DND-41 (cell line): ENCODE measurements at places on chromosomes 12 and 14.

DNA sequence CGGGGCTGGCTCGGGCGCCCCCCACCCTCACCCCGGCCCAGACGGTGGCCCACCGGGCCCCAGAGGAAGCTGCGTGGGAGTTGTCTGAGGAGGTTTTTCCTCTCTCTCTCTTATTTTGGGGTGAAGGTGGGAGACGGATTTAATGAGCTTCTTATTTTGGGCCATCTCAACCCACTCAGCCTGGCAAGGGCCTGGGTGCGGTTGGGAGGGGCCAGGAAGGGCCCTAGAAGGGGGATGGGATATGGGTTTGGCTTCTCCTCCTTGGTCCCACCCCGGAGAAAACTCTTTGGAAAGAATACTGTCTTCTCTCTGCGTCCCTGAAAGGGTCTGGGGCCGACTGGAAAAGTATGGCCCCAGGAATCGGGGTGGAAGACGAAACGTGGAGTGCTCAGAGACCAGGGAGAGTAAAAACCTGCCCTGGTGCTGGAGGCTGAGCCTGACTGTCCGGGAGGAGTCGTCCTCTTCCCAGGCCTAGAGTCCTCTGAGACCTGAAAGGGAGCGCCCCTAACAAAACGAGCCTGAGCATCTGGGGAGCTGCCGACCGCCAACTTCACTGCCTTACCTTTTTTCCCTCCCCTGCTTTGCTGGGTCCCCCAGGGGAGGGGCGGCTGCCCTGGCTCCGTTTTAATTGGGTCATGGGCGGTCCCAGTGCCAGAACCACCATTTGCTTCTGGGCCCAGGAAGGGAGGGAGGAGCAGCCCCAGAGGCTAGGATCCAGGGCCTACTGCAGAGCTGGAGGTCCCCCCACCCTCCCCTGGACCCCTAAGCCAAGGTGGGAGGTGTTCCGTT, 1.6 kb downstream of the MMP14 start:
- peaks cover 9% of the 10 kb centered on the region for H3K27me3 ChIP-seq
- no peaks in the 10 kb centered on the region for H3K4me1 ChIP-seq
- no peak for DNase-seq
- H3K36me3 ChIP-seq: peaks cover 22% of the 10 kb centered on the region
- no peak overlapping the region for H3K27ac ChIP-seq

DNA sequence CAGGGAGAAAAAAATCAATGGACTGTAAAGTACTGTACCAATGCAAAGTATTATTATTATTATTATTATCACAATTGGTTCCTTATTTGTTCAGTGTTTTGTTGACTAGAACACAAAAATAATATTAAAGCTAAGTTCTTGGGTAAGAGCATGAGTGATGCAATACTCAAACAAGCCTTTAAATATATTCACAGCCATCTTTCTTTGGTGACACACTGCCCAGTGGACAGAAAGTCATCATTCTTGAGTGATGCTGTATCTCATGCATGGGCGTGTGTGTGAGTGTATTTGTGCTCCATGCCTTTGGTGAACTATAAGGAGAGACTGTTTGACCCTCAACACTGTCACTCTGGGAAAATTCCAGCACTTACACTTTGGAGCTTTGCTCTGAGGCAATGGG, 93.6 kb downstream of the KCNK10 start:
- no peak overlapping the region for H3K4me3 ChIP-seq
- H3K36me3 ChIP-seq: no peaks in the 10 kb centered on the region
- no peak for DNase-seq
- H3K27me3 ChIP-seq: peaks cover 2% of the 10 kb centered on the region
- H3K4me1 ChIP-seq: no peaks in the 10 kb centered on the region

- peak overlapping the region; percentile 68 for H3K4me3 ChIP-seq
- H3K36me3 ChIP-seq: no peaks in the 10 kb centered on the region
- H3K27ac ChIP-seq: peak overlapping the region; percentile 93
- H3K4me1 ChIP-seq: peaks cover 33% of the 10 kb centered on the region
- no peaks in the 10 kb centered on the region for H3K27me3 ChIP-seq
Observed at GRCh38 chr12:31728289-31728916, 418 bp downstream of the AMN1 start.

GRCh38 chr12:51071663-51072062, 11.7 kb downstream of the CSRNP2 start:
- no peak for DNase-seq
- H3K4me1 ChIP-seq: peaks cover 17% of the 10 kb centered on the region
- H3K27ac ChIP-seq: no peak overlapping the region
- no peaks in the 10 kb centered on the region for H3K27me3 ChIP-seq
- H3K36me3 ChIP-seq: peaks cover 70% of the 10 kb centered on the region
- no peak overlapping the region for H3K4me3 ChIP-seq

- H3K27ac ChIP-seq: no peak overlapping the region
- no peak overlapping the region for H3K4me3 ChIP-seq
- no peak for DNase-seq
- H3K36me3 ChIP-seq: no peaks in the 10 kb centered on the region
Observed at GRCh38 chr14:101017209-101017608, 113.7 kb upstream of the RTL1 start.

- no peaks in the 10 kb centered on the region for H3K4me1 ChIP-seq
- no peaks in the 10 kb centered on the region for H3K27me3 ChIP-seq
- H3K4me3 ChIP-seq: no peak overlapping the region
- DNase-seq: no peak
Observed at GRCh38 chr14:102574281-102575159, 17.9 kb upstream of the RCOR1 start.

GRCh38 chr14:68607867-68608573, 184.8 kb downstream of the ZFP36L1 start:
- H3K27me3 ChIP-seq: no peaks in the 10 kb centered on the region
- no peak overlapping the region for H3K4me3 ChIP-seq
- H3K36me3 ChIP-seq: no peaks in the 10 kb centered on the region
- no peak for DNase-seq
- H3K27ac ChIP-seq: no peak overlapping the region

GRCh38 chr12:9940375-9940774, 8.2 kb upstream of the CLEC2A start:
- H3K4me1 ChIP-seq: no peaks in the 10 kb centered on the region
- no peak overlapping the region for H3K4me3 ChIP-seq
- no peak for DNase-seq
- peaks cover 12% of the 10 kb centered on the region for H3K27me3 ChIP-seq

DNA sequence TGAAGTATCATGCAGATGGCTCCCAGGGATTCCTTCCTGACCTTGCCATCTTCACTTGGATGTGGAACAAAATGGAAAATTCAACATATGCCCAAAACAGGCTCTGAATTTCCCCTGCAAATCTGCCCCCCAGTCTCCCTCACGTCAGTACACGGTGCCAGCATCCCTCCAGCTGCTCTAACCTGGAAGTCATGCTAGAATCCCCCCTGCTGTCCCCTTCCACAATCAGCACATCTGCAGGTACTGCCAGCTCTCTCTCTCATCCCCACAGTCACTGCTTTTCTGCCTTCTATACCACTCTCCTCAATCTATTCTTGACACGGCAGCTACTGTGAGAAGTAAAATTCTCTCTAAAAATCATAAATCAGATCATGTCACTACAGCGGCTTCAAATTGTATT, 21.6 kb downstream of the GALNT6 start:
- peaks cover 62% of the 10 kb centered on the region for H3K36me3 ChIP-seq
- peak; percentile 63 for DNase-seq
- no peaks in the 10 kb centered on the region for H3K27me3 ChIP-seq
- H3K27ac ChIP-seq: peak overlapping the region; percentile 96
- H3K4me1 ChIP-seq: peaks cover 49% of the 10 kb centered on the region
- peak overlapping the region; percentile 35 for H3K4me3 ChIP-seq

DNA sequence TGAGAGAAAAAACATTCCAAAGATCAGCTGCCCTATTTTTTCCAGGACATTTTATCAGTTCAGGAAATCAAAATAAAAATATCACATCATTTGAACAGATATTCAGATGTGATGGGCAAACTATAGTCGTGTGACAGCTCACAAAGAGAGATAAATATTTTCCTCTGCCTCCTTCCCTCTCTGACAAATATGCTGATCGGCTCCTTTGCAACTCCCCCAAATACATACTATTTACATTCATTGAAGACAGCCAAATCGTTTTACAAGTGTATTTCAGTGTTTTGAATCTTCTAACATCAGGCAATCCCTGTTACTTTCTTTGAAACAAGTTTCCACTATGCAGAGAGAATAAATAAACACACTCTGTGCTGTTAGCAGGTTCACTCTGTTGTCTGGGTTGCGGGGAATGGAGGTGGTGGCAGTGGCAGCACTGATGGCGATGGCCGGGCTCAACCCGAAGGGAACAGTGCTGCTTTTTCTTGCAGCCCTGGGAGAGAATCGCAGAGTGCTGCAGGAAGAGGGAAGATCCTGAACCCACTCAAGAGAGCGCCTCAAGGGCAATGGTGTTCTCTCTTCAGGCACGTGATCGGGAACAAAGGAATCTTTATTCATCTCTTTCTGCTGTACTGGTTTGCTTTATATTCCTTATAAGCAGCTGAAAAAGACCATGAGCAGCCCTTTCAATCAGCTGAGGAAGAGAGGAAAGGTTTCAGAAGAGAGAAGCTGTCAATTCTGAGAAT, 142.5 kb downstream of the PHLDA1 start:
- DNase-seq: no peak
- H3K36me3 ChIP-seq: no peaks in the 10 kb centered on the region
- no peak overlapping the region for H3K4me3 ChIP-seq
- H3K27ac ChIP-seq: no peak overlapping the region
- H3K4me1 ChIP-seq: no peaks in the 10 kb centered on the region

GRCh38 chr12:39301422-39301821, 141.5 kb downstream of the KIF21A start:
- no peak for DNase-seq
- no peak overlapping the region for H3K27ac ChIP-seq
- H3K4me3 ChIP-seq: no peak overlapping the region

DNA sequence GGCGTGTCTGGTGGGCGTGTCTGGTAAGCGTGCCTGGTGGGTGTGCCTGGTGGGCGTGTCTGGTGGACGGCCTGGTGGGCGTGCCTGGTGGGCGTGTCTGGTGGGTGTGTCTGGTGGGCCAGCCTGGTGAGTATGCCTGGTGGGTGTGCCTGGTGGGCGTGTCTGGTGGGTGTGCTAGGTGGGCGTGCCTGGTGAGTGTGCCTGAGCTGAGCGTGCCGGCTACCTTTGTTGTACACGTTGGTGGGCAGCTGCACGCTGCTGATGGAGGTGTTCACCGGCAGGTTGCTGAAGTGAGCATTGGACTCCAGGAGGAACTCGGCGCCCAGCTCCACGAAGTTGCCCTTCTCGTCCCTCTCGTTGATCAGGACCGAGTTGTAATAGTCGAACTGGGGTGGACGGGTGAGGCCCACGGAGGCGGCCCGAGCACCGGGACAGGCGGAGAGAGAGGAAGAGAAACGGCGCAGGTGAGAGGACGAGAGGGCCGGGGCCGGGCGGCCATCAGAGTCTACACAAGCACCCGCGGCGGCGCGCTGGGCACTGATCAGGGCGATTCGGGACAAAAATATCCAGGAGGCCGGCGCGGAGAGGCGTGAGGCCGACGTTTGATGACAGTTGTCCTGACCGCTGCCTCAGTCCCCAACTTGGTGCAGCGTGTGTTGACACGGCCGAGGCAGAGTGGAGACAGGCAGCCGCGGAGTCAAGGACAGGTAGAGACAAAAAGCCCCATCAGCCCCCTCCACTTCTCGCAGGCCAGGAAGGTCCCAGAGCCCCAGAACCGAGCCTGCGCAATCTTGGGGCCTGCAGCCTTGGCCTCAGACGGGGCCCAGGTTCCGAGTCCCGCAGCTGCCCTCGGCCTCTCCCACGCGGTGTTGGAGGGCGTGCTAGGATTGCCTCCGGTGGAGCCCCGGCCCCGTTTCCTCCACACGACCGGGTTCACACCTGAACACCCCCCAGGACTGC, 10.5 kb downstream of the CACNA2D4 start:
- no peaks in the 10 kb centered on the region for H3K4me1 ChIP-seq
- no peaks in the 10 kb centered on the region for H3K27me3 ChIP-seq
- H3K36me3 ChIP-seq: no peaks in the 10 kb centered on the region
- H3K27ac ChIP-seq: no peak overlapping the region
- H3K4me3 ChIP-seq: no peak overlapping the region

- DNase-seq: no peak
- no peaks in the 10 kb centered on the region for H3K4me1 ChIP-seq
- H3K36me3 ChIP-seq: peaks cover 63% of the 10 kb centered on the region
- H3K4me3 ChIP-seq: no peak overlapping the region
- no peaks in the 10 kb centered on the region for H3K27me3 ChIP-seq
- H3K27ac ChIP-seq: no peak overlapping the region
Observed at GRCh38 chr14:89187501-89187900, 229.5 kb downstream of the FOXN3 start.

DNA sequence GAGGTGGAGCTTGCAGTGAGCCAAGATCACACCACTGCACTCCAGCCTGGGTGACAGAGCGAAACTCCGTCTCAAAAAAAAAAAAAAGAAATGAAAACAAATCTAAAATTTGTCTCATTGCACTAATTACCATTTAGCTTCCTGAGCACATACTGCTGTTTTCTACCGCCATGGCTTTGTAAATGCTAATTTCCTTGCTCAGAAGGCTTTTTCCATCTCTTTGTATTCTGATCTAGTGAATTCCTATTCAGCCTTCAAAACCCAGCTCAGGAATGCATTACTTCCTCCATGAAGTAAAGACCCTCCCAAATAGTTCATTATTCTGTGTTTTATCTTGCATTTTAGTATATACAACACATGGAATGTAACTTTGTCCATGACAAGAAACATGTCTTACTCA, 33.6 kb downstream of the CEP83 start:
- no peak for DNase-seq
- no peak overlapping the region for H3K27ac ChIP-seq
- peaks cover 28% of the 10 kb centered on the region for H3K4me1 ChIP-seq

DNA sequence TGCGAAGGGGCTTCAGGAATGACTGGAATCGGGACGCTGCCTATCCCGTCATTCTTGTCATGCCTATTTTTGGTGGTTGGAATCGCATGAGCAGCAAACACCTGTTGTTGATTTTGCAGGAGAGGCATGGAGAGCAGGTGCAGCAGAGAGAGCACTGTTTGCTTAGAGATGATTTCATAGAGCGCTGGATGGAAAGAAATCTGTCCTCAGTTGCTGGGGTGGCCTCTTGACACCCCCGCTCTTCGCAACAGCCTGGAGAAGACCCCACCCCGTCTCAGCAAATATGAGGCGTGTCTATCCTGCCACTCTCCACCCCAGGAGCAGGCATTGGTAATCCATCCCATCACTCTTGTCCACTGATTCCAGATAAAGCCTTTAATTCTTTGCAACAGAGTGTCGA, 19.3 kb upstream of the NCOR2 start:
- H3K4me1 ChIP-seq: peaks cover 13% of the 10 kb centered on the region
- no peaks in the 10 kb centered on the region for H3K36me3 ChIP-seq
- no peak for DNase-seq
- no peaks in the 10 kb centered on the region for H3K27me3 ChIP-seq
- H3K27ac ChIP-seq: no peak overlapping the region

DNA sequence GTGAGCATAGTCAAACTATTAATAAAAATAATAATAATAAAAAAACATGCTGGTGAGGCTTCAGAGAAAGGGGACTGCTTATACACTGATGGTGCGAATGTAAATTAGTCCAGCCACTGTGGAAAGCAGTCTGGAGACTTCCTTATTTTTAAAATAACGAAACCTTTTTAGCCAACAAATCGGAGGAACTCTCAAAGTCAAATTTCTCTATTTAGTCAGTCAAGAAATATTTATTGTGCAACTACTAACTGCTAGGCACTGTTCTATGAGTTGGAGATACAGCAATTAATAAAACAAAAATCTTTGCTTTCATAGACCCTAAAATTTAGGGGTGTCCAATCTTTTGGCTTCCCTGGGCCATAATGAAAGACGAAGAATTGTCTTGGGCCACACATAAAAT, 10.8 kb downstream of the TAOK3 start:
- peaks cover 24% of the 10 kb centered on the region for H3K4me1 ChIP-seq
- no peak for DNase-seq
- H3K36me3 ChIP-seq: no peaks in the 10 kb centered on the region

GRCh38 chr12:6604259-6605029, 2.7 kb downstream of the CHD4 start:
- H3K36me3 ChIP-seq: peaks cover 65% of the 10 kb centered on the region
- H3K27me3 ChIP-seq: no peaks in the 10 kb centered on the region
- peak overlapping the region; percentile 77 for H3K4me3 ChIP-seq
- H3K27ac ChIP-seq: peak overlapping the region; percentile 78
- H3K4me1 ChIP-seq: peaks cover 59% of the 10 kb centered on the region
